ENCODE measurements at places on chromosomes 3 and 15.
A peak's percentile ranks its signal among the peaks of the same experiment; 100 is the strongest.

GRCh38 chr15:32124726-32125125 is 94.4 kb downstream of the CHRNA7 start:
- no peak for DNase-seq

- DNase-seq = no peak
Measured at GRCh38 chr3:158108445-158108985, 1.4 kb upstream of the RSRC1 start.

DNA sequence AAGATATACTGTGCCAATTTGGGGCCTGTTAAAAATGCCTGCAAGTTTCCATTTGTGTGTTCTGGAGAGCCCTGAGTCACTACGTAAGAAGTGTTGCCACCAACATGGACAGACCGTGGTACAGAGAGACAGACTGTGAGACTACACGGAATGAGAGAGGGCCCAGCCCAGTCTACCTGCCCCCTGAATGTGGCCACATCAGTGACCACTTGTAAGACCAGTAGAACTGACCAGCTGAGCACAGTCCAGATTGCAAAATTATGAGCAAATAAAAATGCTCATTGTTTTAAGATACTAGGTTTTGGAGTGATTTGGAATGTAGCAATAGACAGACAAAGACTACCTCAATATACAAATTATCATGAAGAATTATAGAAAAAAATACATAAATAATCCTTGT is 42.0 kb downstream of the ATR start:
- DNase-seq = no peak

GRCh38 chr3:66478960-66479359 is 21.9 kb downstream of the LRIG1 start:
- DNase-seq = no peak

GRCh38 chr3:5181469-5182141 is 5.9 kb upstream of the EDEM1 start:
- DNase-seq = no peak

DNA sequence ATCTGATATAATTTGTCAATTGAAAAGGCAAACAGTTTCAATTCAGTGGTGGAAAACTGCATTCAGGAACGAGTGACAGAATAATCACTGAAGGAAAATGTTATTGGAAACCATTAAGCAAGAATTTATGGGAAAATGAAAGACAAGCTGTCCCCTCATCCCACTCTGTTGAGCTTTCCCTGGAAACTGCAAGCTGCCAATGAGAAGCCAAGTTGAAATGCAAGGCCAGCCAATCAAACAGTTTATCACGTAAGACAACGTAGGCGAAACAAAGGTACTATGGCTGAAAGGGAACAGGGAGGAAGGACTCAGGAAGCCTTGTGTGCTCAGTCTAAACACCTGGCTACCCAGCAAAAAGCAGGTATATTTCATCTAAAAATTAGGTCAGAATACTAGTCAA is 187.9 kb upstream of the ATP10A start:
- DNase-seq = no peak

- no peak for DNase-seq
Measured at GRCh38 chr3:187954873-187955586, 198.9 kb upstream of the LPP start.

DNA sequence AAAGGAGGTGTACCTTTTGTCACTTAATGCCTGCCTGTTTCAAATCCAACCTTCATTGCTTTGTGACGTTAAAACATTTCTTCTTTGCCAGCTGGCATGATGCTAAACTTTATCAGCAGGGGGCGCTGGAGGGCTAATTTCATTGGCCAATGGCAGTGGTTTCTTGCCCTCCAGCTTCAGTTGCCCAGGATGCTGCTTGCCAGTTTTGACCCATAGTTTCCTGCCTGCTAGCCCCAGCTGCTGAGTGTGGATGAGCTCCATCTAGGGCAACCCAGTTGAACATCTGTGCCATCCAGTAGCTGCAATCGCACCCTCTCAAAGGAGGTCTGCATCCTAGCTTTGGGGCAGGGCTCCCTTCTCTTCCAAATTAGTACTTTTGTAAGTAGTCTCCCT is 22.1 kb downstream of the ACKR2 start:
- peak; percentile 62 for DNase-seq
